ENCODE measurements at places on chromosomes 6 and 20. TPM values are rescaled to one million over a fixed set of nuclear protein-coding genes. Genes with fewer than 3 reads are reported as not detected.

SLC32A1 gene
- not detected for total RNA-seq

MYLIP gene
- total RNA-seq: 41.8 TPM

GRCh38 chr6:105620878-105621277, 218.0 kb upstream of the PREP start:
- DNase-seq: peak; percentile 2

- no peak for DNase-seq
These were observed 374.9 kb upstream of the NOX3 start for GRCh38 chr6:155830531-155830930.

DNA sequence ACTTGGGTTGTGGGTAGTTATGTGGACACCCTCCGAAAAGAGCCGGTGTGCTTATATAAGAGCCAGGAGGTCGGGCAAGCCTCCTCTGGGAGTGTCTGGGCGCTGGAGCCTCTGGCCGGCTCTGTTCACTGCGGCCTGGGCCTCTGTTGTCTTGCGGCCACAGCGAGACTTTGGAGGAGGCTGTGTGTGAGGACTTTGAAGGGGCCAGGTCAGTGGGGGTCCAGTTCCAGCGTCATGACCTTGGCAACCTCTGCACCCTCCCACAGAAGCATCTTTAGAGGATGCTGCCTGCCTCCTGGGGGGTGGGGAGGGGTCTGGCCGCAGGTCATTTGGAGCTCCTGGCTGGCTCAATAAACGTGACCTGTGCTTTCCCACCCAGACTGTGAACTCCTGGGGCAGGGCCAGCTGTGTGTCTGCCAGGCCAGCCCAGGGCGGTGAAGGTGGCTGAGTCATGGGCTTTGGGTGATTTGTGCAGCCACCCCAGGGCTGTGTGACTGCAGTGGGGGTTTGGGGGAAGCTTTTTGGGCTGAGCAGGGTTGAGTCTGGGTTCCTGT, 1.2 kb downstream of the TCEA2 start:
- DNase-seq: no peak

DNA sequence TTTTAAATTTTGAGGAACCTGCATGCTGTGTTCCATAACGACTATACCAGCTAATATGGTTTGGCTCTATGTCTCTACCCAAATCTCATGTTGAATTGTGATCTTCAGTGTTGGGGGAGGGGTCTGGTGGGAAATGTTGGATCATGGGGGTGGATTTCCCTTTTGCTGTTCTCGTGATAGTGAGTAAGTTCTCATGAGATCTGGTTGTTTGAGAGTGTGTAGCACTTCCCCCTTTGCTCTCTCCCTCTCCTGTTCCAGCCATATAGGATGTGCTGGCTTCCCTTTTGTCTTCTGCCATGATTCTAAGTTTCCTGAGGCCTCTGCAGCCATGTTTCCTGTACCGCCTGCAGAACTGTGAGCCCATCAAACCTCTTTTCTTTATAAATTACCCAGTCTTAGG, 61.8 kb upstream of the NEDD9 start:
- DNase-seq: no peak

- no peak for DNase-seq
These were observed 160.1 kb downstream of the DTNBP1 start for GRCh38 chr6:15502446-15503345.
